NCI-H1417 treated with DMSO at 0.1 percent for 48 hours (cell line): ENCODE measurements at places on chromosomes 16 and 17.

- DNase-seq: no peak
Observed at GRCh38 chr17:69945698-69946185, 129.3 kb upstream of the KCNJ16 start.

DNA sequence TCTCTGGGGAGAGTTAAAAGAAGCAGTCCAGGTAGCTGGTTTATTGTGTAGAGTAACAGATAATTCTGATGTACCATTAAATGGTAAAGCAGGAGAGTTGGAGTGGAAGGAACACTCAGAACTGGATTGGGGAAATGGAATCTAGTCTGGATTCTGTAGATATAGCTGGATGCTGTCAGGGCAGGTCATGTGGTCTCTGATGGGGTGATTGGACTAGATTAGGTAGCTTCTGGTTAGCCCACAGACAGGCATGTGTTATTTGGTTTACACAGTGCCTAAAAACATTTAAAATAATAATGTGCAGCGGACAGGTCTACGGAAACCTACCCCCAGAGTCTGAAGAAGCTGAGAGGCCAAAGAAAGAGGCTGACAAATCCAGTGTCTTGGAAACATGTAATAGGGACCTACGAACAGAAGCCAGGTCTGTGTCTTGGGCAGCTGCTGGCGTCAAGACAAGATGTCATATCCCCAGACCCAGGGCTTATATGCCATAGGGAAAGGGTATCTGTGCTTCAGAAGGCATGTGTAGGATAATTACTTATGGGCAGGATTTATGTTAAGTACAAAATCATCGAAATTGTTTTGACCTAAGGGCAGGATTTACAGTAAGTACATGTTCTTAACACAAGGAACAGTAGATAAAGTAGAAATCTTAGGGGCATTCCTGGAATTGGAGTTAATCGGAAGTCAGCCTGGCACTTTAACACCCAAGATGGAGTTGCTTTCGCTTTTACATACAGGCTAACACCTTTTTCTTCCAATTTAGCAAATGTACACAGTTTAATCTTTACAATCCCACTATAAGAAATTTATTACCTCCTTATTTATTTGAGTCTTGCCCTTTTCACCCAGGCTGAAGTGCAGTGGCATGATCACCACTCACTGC is 12.4 kb downstream of the LUC7L3 start:
- no peak for DNase-seq

DNA sequence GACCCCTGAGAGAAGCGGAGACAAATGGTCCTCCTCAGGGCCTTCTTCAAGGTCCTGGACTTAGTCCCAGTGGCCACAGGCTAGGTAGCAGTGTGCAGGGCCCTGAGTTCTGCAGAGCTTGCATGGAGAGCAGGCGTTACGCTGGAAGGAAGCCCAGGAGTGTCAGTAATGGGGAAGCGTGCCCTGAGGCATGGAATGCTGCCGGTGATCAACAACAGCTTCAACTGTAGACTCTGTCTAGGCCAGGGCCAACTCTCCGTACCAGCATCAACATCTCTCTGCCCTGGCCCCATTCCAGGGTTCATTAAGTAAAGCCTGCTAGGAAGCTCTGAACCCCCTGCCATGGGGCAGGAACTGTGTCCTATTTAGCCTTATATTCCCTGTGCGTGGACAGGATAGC is 568 bp upstream of the TNK1 start:
- no peak for DNase-seq

DNA sequence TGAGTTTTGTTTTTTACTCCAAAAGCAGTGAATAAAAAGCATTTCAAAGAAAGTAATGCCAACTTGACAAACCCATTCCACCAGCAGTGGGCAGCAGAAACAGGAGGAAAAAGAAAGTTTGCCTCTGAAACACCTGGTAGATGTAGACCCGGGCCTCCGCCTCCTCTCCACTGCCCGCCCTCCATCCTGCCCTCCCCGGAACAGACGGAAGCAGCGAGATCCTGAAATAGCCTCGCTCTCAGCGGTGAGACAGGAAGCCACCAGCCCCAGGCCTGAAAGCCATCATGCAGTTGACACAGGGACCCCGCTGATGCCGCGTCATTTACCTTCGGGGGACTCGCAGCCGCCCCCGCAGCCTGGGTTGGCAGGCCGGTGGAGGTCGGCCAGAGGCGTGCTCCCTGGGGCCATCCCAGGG is 67.8 kb downstream of the C16orf78 start:
- no peak for DNase-seq

GRCh38 chr16:51892293-51893007 is 654.5 kb downstream of the TOX3 start:
- no peak for DNase-seq

GRCh38 chr17:4500191-4500571 is 1.5 kb downstream of the SPNS2 start:
- DNase-seq: no peak

DNA sequence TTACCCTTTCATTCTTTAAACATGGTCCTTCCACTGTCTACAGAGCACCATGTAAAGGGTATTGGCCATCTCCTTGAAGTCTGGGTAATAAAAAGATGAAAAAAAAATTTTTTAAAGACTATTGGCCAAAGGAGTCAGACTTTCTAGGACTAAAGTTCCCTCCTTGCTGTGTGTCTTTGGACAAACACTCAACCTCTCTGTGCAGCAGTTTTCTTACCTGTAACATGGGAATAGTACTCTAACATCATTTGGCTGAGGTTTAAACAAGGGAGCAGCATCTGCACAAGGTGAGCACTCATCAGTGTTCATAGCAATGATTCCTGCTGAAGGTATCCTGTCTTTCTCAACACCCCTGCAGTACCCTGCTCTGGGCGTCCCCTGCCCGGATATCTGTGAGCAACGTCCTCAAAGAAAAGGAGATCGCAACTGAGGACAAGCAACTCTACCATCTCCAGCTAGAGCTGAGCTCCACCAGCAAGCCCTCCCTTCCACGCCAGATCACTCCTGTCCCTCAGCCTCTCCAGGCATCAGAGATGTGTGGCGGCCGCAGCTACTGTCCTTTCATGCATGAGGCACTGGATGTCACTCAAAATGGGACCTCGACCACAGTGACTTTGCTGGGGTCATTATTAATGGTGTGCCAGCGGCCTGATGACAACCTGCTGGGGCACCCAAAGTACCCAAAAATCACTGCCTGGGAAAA is 29.5 kb upstream of the RPH3AL start:
- DNase-seq: no peak

- no peak for DNase-seq
Observed at GRCh38 chr16:78474762-78475161, 375.3 kb downstream of the WWOX start.

- no peak for DNase-seq
Observed at GRCh38 chr16:11389631-11390565, 44.6 kb downstream of the RMI2 start.

DNA sequence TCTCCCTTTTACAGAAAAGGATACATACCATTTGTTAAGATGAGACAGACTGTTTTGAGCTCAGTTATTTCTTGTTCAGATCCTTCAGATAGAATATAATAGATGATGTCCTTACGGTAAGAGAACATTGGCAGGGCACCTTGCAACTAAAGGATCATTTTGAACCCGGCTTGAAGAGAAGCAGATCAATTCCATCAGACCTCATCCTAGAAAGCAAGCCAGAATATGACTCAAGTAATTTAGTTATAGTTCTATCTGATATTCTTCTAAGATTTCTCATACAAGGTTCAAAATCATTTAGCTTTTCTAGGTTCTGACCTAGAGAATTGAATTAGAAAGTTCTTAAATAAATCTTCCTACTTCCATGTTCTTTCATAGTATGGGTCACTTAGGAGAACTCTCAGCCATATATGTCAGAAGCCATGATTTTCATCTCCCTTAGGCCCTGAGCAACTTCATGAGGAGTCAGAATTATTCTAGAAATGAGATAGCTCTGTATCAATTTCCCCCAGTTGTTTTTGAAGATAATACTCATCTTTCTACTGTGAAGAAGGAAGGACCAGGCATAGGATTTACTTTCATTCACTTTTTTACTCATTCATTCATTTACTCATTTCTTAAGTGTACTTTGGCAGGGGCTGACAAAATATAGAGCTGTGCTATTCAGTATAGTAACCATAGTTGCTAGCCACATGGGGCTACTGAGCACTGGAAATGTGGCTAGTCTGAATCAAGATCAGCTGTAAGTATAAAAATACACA is 2.5 kb upstream of the CMTM1 start:
- no peak for DNase-seq

GRCh38 chr17:21528031-21528695 is 152.0 kb downstream of the KCNJ12 start:
- no peak for DNase-seq

- DNase-seq: no peak
Observed at GRCh38 chr17:38705803-38706504, 881 bp downstream of the MLLT6 start.

GRCh38 chr16:9412915-9413264 is 321.4 kb downstream of the HAPSTR1 start:
- DNase-seq: no peak

- no peak for DNase-seq
Observed at GRCh38 chr16:89981414-89981813, 32.9 kb downstream of the DEF8 start.

- no peak for DNase-seq
Observed at GRCh38 chr16:50448522-50448921, 79.7 kb upstream of the BRD7 start.

- DNase-seq: no peak
Observed at GRCh38 chr17:16929757-16930520, 42.0 kb downstream of the TNFRSF13B start.

GRCh38 chr16:57071831-57072582 is 20.4 kb upstream of the CPNE2 start:
- no peak for DNase-seq

- DNase-seq: no peak
Observed at GRCh38 chr17:79573196-79573896, 37.5 kb downstream of the RBFOX3 start.

- no peak for DNase-seq
Observed at GRCh38 chr17:14037453-14037852, 31.9 kb upstream of the COX10 start.

GRCh38 chr16:4661661-4662060 is 31.7 kb upstream of the NUDT16L1 start:
- DNase-seq: no peak

DNA sequence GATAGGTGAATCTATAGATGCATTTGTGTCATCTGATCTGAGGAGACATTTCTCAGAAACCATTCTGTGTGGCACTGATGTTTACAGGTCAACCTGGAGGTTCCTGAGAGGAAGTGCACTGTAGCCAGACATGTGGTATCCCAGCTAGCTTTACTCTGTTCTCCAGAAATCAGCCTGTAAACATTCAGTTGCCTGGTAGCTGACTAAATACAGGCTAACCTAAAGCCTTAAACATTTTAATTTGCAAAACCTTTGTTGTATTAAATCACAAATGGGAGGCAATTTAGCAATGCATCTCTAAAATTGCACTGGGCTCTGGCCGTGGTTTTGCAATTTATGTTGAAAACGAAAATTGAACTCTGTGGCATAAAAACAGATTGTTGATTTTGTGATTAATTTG is 207.6 kb downstream of the FTO start:
- DNase-seq: no peak
